Heart left ventricle (tissue), 16 donors: ENCODE measurements at places on chromosomes 12 and 14. TPM values are rescaled to one million over a fixed set of nuclear protein-coding genes. Genes with fewer than 3 reads are reported as not detected.

DNA sequence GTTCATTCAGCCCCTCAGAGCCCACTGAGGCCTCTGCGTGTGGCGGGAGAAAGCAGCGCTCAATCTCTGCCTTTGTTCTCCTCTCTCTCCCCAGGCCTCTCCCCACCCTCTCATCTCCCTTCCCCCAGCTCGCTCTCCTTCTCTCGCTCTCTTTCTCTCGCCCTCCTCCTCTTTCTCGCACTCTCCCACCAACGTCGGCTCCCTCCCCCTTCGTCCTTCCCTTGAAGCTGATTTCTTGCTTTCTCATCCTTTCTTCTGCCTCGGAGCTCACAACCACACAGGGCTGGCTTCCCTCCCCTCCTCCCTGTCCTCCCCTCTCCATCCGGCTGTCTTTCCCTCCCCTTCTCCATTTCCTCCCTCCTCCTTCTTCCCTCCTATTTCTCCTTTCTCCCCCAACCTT is 96.4 kb downstream of the LRRC74A start:
- DNase-seq, result no peak

GRCh38 chr14:67622675-67623074 is 3.0 kb downstream of the ARG2 start:
- no peak for DNase-seq

- no peak for DNase-seq
Measured at GRCh38 chr12:16299403-16299802, 21.9 kb upstream of the SLC15A5 start.

GRCh38 chr14:38238332-38238731 is 17.6 kb downstream of the CLEC14A start:
- no peak for DNase-seq

- no peak for DNase-seq
Measured at GRCh38 chr12:50745861-50746260, 18.0 kb upstream of the ATF1 start.

DNA sequence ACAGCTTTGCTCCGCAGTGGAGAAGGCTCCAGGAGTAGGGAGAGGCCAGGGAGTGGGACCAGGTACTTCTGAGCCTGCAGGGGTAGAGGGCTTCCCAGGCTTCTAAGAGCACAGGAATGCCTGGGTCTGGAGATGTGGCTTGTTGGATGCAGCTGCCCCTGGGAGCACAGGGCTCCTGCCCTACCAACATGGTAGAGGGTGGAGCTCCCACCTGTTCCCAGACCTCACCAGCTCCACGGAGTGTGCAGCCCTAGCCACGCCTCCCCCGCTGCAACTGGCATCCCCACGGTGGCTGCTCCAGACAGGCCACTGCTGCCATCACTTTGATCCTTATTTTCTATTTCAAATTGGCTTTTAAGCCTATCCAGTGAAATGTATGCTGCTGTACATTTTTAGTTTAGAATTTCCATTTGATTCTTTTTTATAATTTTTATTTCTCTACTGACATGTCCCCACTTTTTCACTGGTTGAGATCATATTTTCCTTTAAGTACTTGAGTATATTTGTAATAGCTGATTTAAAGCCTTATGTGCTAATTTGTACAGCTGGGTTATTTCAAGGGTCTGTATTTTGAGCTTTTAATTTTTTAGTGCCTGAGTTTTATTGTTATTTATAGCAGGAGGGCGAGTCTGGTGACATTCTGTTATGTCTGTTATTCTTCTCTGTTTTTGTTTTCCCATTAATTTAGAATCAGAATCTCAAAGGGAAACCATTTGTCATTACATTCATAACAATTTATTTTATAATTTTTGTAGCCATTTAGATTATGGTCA is 78.0 kb downstream of the DERA start:
- no peak for DNase-seq

DNA sequence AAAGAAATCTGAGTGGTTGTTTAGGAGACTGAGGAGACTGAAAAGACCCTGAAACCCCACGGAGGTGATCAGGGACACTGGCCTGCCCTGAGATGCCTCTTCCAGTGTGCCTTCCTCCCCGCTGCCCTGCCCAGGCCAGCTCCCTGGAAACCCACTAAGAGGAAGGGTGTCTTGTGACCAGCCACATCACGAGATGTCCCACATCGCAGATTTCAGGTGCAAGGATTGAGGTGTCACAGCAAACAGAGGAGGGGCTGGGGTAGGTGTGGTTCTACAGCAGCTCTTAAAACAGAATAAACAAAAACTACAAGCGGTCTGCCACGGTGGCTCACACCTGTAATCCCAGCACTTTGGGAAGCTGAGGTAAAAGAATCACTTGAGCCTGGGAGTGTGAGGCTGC is 184.3 kb upstream of the C14orf180 start:
- DNase-seq, result no peak

GRCh38 chr14:81385419-81385818 is 14.7 kb downstream of the STON2 start:
- no peak for DNase-seq

DNA sequence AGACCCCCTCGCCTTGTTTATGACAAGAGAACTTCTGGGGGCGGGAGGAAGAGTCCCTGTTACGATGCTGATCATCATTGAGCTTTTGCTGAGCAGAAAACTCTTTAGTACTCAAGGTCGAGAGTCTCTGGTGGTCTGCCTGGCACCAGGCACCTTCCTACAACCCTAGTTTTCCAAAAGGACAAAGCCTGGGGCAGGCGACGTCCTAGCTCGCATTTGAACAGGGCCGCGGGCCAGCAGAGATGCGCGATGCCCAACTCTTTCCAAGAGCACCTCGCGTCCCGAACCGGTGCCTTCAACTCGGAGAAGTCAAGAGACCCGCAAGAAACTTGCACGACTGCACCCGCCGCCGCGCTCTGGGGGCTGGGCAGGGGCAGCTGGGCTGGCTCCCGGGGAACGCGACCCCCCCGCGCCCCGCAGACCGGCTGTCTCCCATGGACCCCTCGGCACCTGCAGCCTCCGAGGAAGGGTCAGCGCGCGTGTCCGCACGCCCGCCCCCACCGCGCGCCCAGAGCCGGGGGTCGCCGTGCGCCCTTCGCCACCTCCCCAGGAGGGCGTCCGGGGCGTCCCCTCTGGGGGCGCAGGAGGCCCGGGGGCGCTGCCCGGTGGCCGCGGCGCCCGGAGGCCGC is 377 bp upstream of the BCL7A start:
- no peak for DNase-seq

The GALNT8 gene
- 0.88 TPM for polyA plus RNA-seq

The SSTR1 gene
- polyA plus RNA-seq, result 0.23 TPM
